ENCODE measurements at places on chromosomes 3 and 15.
A peak's percentile ranks its signal among the peaks of the same experiment; 100 is the strongest.

GRCh38 chr3:148943506-148944205 lies 47.7 kb upstream of the GYG1 start:
- DNase-seq, result peak; percentile 31

GRCh38 chr15:68518046-68518445 lies 60.7 kb upstream of the CORO2B start:
- no peak for DNase-seq

DNA sequence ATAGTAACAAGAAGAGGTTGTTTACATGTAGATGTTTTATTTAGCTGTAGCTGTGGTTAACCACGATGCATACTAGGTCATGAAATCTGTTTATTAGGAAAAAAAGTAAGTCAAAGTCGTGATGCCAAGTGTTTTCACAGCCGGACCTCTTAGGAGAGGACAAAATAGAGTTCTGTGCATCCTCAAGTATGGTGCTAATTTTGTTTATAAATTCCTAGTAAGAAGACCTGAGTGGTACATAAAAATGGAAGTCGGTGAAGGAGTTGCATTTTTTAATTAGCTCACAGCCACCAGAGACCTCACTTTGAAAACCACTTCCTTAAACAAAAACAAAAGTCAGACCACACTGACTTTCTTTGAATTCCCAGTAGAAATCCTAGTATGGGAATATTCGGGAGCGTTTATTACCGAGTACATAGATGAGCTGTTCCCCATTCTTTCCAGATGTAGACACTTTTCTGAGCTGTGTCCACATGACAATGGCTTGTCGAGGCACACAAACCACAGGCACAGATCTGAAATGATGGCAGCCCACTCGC lies 143.6 kb upstream of the UBE2E1 start:
- no peak for DNase-seq

GRCh38 chr3:35446896-35447295 lies 192.4 kb upstream of the ARPP21 start:
- DNase-seq, result no peak
